ENCODE measurements at places on chromosomes 11 and 22. TPM values are rescaled to one million over a fixed set of nuclear protein-coding genes. Genes with fewer than 3 reads are reported as not detected.

DNA sequence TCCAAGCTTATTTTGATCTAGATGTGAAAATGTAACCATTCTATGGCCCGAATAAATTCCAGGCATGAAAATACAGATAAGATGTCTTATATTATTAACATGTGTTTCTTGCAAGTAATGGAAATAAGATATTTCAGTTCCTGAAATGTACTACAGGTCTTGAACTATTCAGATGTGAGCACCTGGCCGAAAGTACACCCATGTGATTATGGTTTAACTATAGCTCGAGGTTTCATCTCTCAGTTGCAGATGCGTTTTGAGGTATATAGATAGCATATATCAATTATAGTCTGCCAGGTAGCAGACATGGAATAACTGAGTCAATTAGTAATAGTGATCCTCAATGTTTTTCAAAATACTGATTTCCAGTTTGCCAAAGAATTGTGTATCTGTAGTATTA is 68.3 kb downstream of the DDIAS start:
- DNase-seq: no peak

GRCh38 chr11:66361502-66361941 is 10.0 kb downstream of the SLC29A2 start:
- no peak for DNase-seq

GRCh38 chr11:74638869-74639268 is 46.5 kb downstream of the POLD3 start:
- peak; percentile 49 for DNase-seq

GRCh38 chr11:94753630-94754029 is 14.5 kb upstream of the AMOTL1 start:
- no peak for DNase-seq

Gene FUT4
- total RNA-seq: 2.7 TPM

Data from neural progenitor cell (in vitro differentiated cells).